ENCODE measurements at places on chromosomes 6 and 20.
A peak's percentile ranks its signal among the peaks of the same experiment; 100 is the strongest.

DNA sequence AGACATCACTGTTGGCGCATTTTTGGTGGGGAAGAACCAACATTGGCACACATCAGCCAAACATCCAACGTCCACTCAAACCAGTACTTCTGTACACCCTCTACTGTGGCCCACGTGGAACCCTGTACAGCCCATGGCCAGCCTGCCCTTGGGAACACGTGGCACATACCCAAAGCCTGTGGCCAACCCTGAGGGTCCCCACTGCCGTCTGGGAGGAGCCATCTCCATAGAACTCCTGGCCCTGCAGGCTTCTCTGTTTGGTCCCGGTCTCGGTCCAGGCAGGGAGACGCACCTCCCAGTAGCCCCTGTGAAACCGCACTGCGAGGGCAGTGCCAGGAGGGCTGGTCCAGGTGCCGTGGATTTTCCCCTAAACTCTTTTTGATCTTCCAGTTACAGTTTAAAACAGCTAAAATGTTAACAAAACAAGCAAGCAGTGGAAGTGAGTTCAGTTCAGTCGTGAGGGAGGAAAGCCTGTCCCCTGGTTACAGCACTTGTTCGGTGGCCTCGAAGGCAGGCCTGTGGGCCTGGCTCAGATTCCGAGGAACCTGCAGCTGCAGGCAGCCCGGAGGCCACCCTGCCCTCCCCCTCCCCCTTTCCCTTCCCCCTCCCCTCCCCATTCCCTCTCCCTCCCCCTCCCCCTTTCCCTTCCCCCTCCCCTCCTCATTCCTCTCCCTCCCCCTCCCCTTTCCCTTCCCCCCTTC, 233.7 kb downstream of the DLL1 start:
- DNase-seq = no peak

GRCh38 chr20:36319356-36320260, 13.5 kb downstream of the DLGAP4 start:
- no peak for DNase-seq

DNA sequence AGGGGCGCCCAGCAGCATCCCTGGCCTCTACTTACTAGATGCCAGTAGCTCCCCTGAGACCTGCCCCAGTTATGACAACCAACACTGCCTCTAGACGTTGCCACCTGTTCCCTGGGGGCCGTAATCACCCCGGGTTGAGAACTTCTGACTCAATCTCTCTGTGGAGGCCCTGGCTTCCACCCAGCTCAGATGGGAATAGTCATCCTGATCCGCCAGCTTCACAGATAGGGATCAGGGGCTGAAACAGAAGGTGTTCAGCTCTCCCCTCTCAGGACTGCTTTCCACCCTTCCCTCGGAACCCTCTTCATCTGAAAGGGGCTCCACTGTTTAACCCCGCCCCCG, 3.3 kb downstream of the CAPN11 start:
- no peak for DNase-seq

GRCh38 chr20:9235518-9235917, 166.6 kb downstream of the PLCB4 start:
- DNase-seq = peak; percentile 36

DNA sequence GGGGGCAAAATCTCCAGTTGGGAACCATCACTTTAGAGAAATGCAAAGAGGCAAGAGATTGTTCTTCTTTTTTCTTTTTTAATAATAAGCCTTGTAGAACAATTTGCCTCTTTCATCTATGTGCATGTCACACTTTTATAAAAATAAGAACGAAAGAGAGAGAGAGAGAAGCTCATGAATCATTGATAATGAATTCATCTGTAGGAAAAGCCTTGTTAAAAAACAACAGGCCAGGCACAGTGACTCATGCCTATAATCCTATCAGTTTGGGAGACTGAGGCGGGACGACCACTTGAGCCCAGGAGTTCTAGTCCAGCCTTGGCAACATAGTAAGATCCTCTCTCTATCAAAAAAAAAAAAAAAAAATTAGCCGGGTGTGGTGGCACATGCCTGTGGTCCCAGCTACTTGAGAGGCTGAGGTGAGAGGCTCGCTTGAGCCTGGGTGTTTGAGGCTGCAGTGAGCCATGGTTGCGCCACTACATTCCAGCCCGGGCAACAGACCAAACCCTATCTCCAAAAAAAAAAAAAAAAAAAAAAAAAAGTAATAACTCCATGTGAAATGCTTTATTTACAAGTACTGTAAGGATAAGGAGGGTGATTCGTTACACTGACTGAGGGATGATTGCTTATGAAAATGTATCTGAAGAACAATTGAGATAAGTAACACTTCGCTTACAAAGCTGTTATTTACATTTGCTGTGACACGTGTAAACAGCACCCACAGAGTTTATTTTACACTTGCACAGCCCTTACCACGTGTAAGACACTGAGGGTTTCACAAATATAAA, 6.0 kb downstream of the CCN5 start:
- no peak for DNase-seq

DNA sequence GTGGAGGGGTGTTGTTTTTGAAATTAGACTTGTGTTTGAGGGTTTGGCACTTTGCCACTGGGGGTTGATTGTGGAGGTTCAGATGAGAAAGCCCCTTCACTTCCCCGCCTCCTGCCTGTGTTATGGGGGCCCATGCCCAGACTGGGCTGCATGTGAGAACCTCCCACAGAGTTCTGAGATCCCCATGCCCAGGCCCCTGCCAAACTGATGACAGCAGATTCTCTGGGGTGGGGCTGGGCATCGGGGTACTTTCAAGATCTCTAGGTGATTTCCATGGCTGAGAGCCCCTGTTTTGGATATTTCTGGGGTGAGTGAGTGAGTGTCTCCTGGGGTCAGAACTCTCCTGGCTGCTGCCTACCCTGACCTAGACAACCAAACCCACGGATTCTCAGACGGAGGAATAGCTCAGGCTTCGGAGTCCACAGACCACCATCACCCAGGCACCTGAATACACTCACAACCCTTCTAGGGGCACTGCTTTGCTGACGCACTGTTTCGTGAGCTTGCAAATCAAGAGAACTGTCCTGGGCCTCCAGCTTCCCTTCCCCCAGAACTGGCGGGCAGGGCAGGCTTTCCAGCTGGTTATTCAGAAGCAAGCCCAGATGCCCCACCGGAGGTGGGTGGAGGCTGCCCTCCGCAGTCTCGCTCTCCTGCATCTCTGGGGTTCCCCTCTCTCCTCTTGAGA, 6.3 kb downstream of the BCAS1 start:
- no peak for DNase-seq

GRCh38 chr6:165159460-165159859, 149.9 kb downstream of the C6orf118 start:
- DNase-seq = no peak

DNA sequence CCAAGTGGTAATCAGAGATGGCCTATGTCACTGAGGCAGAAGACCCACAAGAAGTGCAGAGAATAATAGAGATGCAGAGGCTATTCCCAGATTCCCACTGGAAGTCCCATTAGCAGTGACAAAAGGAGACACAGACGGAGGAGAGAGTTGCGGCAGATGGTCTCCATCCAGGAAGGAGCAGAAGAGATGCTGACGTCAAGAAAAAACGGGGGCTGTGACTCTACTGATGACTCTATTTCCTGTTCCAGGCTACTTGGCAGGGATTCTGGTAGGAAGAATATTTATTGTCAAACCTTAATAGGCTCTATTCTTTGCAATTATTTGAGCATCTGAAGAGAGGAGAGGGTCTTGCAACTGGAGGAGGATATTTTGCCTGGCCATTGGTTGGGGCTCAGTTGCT, 246.0 kb upstream of the ECI2 start:
- DNase-seq = no peak

Measured in epithelial cell of proximal tubule (primary cell).